ENCODE measurements at places on chromosomes 5 and 9.

GRCh38 chr9:11828201-11828600 is 865.0 kb upstream of the TYRP1 start:
- DNase-seq, result no peak

DNA sequence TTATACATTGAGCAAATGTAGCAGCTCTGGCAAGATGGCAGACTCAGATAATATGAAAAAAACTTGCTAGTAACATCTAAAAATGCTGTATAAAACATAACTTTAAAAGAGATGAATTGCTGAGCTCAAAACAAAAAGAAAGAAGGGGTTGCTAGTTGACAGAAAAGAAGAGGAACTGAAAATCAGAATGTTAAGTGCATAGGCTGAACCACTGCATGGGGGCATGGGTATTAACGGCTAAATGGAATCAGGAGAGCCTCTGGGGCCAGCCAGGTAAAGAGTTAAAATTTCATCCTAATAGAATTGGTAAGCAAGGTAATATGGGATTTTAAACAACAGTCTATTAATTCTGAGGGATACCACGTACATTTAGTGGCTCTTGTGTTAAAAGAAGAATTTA is 146.8 kb downstream of the SMC2 start:
- DNase-seq, result no peak

- DNase-seq, result no peak
Observed at GRCh38 chr5:2133080-2133479, 250.4 kb upstream of the IRX4 start.

DNA sequence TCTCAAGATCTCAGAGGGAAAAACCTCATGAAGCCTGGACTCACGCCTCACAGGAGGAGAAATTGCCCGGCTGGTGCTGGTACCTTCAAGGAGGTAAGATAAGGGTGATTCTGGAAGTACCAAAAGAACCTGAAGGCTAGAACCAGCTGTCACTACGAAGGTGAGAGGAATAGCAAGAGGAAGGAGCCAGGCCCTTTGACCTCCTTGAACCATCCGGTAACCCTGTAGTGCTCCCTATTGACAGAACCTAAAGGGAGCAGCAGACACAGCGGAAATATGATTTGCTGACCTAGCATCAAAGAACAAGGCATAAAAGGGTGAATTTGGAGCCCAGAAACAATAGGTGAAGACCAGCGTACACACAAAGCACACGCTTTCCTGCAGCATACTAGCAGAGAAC is 92.2 kb downstream of the DOCK8 start:
- DNase-seq, result no peak

- DNase-seq, result no peak
Observed at GRCh38 chr9:86082870-86083269, 16.5 kb downstream of the GOLM1 start.

- DNase-seq, result no peak
Observed at GRCh38 chr5:170195961-170196360, 36.8 kb upstream of the C5orf58 start.

DNA sequence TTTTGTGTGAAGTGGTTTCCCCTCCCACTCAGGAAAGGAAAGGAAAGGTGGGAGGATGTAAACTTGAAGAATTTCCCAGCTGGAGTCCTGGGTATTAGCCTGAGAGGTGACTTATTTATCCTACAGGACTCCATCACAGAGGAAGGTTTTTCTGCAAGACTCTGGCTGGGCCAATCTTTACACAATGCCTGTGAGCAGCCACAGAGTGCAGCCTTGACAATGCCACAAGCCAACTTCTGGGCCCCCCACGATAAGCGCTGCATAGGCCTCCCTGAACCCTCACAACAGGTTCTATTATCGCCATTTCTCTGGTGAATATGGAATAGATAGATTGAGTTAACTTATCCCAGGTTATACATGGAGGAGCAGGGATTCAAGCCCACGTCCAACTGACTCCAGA is 12.4 kb downstream of the TTC39B start:
- no peak for DNase-seq

All from esophagus squamous epithelium (tissue), 5 donors.